ENCODE measurements at places on chromosomes 5 and 9. TPM values are rescaled to one million over a fixed set of nuclear protein-coding genes. Genes with fewer than 3 reads are reported as not detected.

DNA sequence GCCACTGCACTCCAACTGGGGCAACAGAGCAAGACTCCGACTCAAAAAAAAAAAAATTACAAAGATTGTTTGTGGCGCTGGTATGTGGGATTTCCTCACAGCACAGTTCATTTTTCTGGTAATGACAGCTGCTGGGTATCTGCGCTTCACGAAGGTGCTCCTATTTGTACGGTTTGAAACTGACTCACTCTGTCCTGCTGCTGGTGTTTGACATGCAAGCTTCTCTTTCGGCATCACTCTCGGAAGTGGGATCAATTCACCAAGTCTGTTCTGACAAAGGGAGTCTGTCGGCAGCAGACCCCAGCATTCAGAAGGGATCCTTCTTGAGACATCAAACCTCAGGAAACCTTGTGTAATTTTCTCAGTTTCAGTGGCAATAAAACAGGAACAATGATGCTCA lies 26.3 kb downstream of the MAML1 start:
- no peaks in the 10 kb centered on the region for H3K27me3 ChIP-seq
- H3K4me1 ChIP-seq = peaks cover 71% of the 10 kb centered on the region
- no peak overlapping the region for H3K27ac ChIP-seq

GRCh38 chr9:68437785-68438184 lies 81.4 kb downstream of the PGM5 start:
- no peaks in the 10 kb centered on the region for H3K36me3 ChIP-seq
- H3K27me3 ChIP-seq = peaks cover 6% of the 10 kb centered on the region
- H3K27ac ChIP-seq = no peak overlapping the region
- no peaks in the 10 kb centered on the region for H3K4me1 ChIP-seq

CD72 gene
- 7.1 TPM for total RNA-seq

DNA sequence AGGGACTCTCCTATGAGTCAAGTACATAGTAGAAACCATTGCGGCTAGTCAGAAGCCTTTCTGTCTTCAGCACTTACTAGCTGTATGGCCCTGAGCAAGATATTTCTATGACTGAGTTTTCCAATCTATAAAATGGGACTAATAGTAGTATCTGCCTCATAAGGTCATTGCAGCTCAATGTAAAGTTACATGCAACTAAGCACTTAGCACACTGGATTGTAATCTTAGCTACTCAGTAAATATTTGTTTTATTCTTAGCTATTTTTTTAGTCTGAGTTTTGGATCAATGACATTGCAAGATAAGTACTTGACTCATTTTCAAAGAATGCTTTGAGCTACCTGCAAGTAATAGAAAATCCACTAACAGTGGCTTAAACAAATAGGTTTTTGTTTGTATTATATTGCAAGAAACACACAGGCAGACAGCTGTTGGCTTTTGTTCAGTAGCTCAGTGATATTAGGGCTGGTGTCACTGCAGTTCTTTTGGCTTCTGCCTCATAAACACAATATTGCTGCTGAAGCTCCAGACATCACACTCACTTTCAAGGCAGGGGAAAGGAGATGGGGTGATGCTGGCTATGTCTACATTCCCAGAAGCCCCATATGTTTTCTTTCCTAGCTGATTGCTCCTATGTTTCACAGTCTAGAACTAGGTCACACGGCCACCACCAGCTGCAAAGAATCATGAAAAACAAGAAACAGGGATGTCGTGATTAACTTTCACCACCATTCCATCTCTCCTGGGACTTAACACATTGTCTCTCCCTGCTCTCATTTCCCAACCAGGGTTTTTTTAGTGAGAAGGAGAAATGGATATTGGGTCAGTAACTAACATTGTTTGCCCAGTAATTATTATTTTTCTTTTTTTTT lies 26.9 kb upstream of the FAT2 start:
- H3K4me3 ChIP-seq = no peak overlapping the region
- H3K27ac ChIP-seq = no peak overlapping the region
- no peaks in the 10 kb centered on the region for H3K36me3 ChIP-seq
- H3K27me3 ChIP-seq = peaks cover 3% of the 10 kb centered on the region

GRCh38 chr9:116546711-116547581 lies 140.2 kb upstream of the TRIM32 start:
- H3K27ac ChIP-seq = no peak overlapping the region
- peaks cover 4% of the 10 kb centered on the region for H3K4me1 ChIP-seq
- H3K36me3 ChIP-seq = no peaks in the 10 kb centered on the region
- DNase-seq = no peak

ITK gene
- 306 TPM for total RNA-seq

- H3K27me3 ChIP-seq = peaks cover 2% of the 10 kb centered on the region
- peak overlapping the region; percentile 0 for H3K4me3 ChIP-seq
- DNase-seq = peak; percentile 26
- H3K27ac ChIP-seq = peak overlapping the region; percentile 70
Observed at GRCh38 chr5:57495285-57496086, 12.9 kb upstream of the ACTBL2 start.

AQP3 gene
- total RNA-seq = 190 TPM

GRCh38 chr5:60177596-60177995 lies 284.1 kb upstream of the PDE4D start:
- H3K27ac ChIP-seq = no peak overlapping the region
- no peaks in the 10 kb centered on the region for H3K4me1 ChIP-seq
- H3K36me3 ChIP-seq = no peaks in the 10 kb centered on the region
- H3K4me3 ChIP-seq = no peak overlapping the region
- DNase-seq = no peak
- no peaks in the 10 kb centered on the region for H3K27me3 ChIP-seq

- peaks cover 8% of the 10 kb centered on the region for H3K4me1 ChIP-seq
- peak overlapping the region; percentile 36 for H3K27ac ChIP-seq
- DNase-seq = no peak
- H3K36me3 ChIP-seq = peaks cover 58% of the 10 kb centered on the region
Observed at GRCh38 chr5:157494178-157494832, 34.3 kb downstream of the NIPAL4 start.

GRCh38 chr9:117307701-117308100 lies 107.2 kb downstream of the ASTN2 start:
- no peak overlapping the region for H3K4me3 ChIP-seq
- no peak for DNase-seq

DNA sequence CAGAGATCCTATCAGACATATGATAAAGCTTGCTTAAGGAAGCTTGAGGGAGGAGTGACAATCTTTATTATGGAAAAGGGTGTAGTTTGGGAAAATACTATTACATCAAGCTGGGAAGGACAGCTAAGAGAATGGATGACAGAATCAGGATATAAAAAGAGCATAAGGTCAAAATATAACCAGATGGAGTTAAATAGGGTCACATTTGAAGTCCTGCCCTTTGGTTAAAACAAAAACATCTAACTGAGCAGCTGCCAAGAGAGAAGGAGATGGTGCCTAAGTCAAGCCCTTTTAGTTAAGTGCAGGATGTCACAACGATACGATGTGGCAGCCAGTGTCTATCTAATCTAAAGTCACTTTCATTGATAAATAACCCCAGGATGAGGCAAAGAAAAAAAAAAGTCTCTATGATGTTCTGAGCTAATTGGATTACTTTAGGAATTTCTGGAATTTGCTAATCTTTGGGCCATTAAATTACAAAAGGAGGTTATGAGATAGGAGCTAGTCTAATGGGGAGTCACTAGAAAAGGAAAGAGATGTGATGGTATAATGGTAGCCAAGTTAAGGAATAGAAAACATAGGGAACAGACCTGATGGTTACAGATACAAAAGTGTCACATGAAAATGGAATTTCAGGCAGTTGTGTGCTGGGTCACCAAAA lies 365.2 kb downstream of the PDE4D start:
- no peak overlapping the region for H3K4me3 ChIP-seq
- no peaks in the 10 kb centered on the region for H3K36me3 ChIP-seq
- no peak overlapping the region for H3K27ac ChIP-seq
- no peak for DNase-seq

GRCh38 chr9:119675951-119676350 lies 306.7 kb upstream of the BRINP1 start:
- H3K27ac ChIP-seq = no peak overlapping the region
- H3K27me3 ChIP-seq = no peaks in the 10 kb centered on the region
- no peaks in the 10 kb centered on the region for H3K36me3 ChIP-seq
- H3K4me1 ChIP-seq = no peaks in the 10 kb centered on the region

GRCh38 chr9:137379761-137380161 lies 43.2 kb downstream of the EXD3 start:
- no peaks in the 10 kb centered on the region for H3K36me3 ChIP-seq
- no peak overlapping the region for H3K27ac ChIP-seq
- H3K4me1 ChIP-seq = no peaks in the 10 kb centered on the region
- no peak overlapping the region for H3K4me3 ChIP-seq

DNA sequence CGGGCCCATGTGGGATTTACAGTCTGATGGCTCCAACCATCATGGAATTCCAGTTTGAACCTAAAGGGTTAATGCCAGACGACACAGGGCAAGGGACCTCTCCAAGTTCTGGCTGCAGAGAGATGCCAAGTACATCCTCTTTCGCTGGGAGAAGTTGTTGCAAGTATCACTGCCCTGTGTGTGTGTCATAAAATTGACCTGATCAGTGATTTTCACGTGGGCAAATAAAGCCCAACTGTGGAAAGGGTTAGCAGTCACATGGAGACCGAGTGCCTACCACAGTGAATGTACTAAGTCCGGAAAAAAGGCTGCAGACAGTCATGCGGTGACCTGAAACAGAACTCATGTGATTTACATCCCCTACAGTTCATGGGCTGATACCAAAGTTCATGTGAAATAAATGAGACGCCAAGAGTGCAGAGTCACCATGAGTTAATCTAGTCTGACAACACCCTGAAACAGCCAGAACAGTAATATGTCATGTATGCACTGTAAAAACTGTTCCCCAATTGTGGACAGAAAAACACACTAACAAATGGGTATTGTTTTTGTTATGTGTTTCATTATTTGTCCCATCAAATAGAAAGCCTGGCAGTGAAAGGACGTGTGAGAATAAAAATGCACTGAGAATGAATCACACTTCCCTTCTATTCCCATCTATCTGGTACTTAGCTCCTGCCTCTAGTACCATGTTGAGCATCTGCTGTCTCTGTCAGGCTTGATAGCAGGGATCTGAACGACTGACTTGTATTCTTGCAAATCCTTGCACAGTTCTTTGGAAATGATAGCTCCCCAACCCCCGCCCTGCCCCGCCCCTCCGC lies 115.7 kb downstream of the SUSD1 start:
- peaks cover 44% of the 10 kb centered on the region for H3K36me3 ChIP-seq
- no peaks in the 10 kb centered on the region for H3K27me3 ChIP-seq
- no peak for DNase-seq
- H3K27ac ChIP-seq = no peak overlapping the region

DNA sequence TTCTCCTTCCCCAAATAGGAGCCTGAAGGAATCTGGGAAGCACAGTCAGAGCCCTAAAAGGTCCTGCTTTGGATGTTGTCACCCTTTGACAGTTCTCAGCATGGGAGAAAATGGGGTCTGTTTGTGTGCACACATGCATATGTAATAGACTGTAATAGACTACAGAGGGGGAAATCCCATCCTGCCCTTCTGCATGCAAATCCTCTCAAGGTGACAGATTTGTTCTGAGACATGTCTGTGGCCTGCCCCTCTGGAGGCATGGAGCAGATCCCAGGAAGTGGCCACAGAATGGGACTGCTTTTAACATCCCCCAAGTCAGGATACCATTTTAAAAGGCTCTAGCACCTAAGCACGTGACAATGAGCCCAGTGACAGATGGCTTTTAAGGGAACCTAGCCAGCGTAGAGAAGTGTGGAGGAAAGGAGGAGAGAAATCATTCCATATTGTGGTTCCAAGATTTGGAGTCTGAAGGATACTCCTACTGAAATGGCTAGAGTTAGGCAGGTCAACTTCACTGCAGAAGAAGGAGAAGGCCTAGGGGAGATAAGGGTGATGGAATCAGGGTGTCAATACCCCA lies 483.5 kb downstream of the SPOCK1 start:
- no peaks in the 10 kb centered on the region for H3K36me3 ChIP-seq
- no peak for DNase-seq
- H3K4me1 ChIP-seq = no peaks in the 10 kb centered on the region

DNA sequence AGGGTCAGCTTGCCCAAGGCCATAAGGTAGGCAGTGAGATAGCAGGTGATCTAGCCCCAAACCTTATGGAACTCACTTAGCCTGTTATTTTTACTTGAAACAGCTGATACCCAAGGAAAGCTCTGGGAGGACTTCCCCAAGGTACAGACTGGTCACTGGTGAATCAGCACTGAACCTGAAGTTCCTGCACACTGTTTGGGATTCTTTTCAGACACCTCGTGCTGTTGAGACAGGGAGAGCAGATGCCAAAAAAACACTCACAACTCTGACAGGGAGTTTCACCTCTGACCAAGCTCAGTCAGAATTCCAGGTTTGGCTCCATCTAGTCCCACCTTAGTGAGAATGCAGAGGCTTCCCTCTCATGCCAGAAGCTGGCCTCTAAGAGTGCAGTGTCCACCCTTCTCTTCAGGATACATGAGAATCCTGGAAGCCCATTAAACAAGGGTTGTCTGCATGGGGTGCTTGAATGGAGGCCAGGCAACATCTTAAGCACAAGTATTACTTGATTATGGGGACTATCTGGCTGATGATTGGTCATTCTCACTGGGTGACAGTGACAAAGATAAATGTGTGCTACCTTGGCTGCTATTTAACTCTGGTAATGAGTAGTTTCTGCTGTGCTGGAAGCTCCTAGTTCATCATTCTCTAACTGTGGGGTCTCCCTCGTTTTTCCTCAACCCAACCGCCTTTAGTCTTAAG lies 122.8 kb upstream of the SLIT3 start:
- H3K27ac ChIP-seq = no peak overlapping the region
- DNase-seq = no peak
- peaks cover 3% of the 10 kb centered on the region for H3K27me3 ChIP-seq
- no peaks in the 10 kb centered on the region for H3K4me1 ChIP-seq
- H3K4me3 ChIP-seq = no peak overlapping the region

- no peaks in the 10 kb centered on the region for H3K4me1 ChIP-seq
- no peak for DNase-seq
- no peaks in the 10 kb centered on the region for H3K36me3 ChIP-seq
- H3K27me3 ChIP-seq = no peaks in the 10 kb centered on the region
Observed at GRCh38 chr9:29769019-29769418, 2195.7 kb upstream of the C9orf72 start.

DNA sequence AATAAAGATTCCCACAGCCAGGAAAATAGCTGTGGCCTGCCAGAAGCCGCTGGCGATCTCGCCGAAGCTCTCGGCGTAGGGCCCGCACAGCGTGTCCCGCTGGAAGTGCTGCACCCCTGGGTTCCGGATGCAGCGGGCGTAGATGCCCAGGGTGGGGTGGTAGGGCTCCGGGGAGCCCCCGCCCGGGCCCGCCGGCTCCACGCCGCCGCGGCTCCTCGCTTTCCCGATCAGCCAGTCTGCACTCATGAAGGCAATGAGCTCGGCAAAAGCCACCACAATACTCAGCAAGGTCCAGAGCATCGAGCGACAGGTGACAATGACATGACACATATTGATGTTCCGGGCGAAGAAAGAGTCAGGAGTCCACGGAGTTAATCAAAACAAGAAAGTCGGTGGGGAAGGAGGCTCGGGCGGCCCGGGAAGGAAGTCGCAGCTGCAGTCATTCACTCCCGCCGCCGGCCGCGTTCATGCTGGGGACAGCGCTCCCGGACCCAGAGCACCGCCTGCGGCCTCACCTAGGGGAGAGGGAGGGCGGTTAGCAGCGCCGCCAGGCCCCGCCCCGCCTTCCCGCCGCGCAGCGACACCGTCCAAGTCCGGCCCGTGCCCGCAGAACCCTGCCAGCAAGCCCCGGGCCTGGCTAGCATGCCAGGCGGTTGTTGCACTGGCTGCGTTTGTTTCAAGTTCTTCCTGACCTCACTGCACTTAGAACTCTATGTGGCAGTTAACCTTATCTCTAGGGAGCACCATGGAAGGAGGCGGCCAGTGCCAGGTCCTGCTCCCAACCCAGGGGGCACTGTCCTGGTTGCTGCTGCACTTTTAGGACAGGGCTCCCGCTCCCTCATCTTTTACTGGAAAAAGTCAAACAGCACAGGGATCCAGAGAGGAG lies 138.4 kb downstream of the LHFPL2 start:
- no peaks in the 10 kb centered on the region for H3K36me3 ChIP-seq
- peaks cover 8% of the 10 kb centered on the region for H3K4me1 ChIP-seq
- DNase-seq = peak; percentile 22
- peaks cover 67% of the 10 kb centered on the region for H3K27me3 ChIP-seq
